ENCODE measurements at places on chromosomes 13 and 19.

GRCh38 chr19:35085947-35086346 is 29.7 kb upstream of the FXYD3 start:
- no peak overlapping the region for H3K27ac ChIP-seq
- H3K27me3 ChIP-seq = peaks cover 4% of the 10 kb centered on the region
- DNase-seq = no peak
- H3K4me1 ChIP-seq = peaks cover 4% of the 10 kb centered on the region

- no peaks in the 10 kb centered on the region for H3K27me3 ChIP-seq
- no peak overlapping the region for H3K27ac ChIP-seq
- DNase-seq = no peak
- H3K4me3 ChIP-seq = no peak overlapping the region
- peaks cover 53% of the 10 kb centered on the region for H3K4me1 ChIP-seq
Measured at GRCh38 chr13:28653111-28653510, 5.8 kb upstream of the POMP start.

DNA sequence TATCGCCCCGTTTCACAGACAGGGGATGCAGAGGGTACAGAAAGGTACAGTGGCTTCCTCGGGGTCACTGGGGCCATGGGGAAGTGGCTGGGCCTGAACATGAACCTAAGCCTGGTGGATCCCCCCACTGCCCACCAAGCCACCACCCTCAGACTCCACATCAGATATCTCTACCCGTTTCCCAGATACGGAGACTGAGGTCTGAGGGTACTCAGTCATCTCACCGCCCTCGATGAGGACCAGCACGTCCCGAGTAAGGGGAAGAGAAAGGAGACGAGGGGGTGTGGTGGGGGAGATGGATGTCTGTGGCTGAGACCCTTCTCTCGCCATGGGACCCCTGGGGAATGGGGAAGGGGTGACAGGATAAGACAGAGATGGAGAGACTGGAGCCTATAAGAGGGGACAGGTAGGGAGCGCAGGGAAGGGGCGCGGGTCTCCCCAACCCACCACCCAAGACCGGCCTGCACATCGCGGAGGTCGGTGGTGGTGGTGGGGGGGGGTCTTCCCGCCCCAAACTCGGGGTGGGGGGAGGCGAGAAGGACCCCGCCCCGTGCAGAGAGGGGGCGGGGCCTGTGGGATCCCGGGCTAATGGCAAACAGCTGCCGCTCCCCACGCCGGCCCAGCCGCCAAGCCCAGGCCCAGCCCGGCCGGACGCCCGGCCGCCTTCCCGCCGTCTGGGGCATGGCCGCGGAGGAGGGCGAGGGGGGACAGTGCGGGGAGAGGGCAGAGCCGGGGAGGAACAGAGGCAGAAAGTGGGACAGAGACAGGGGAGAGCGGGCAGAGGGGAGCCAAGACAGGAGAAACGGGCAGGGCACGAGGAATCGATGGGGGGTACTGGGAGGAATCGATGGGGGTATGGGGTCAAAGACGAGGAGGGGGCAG is 698 bp downstream of the KANK2 start:
- H3K36me3 ChIP-seq = no peaks in the 10 kb centered on the region
- no peak overlapping the region for H3K27ac ChIP-seq
- DNase-seq = no peak
- H3K4me1 ChIP-seq = peaks cover 7% of the 10 kb centered on the region
- peaks cover 11% of the 10 kb centered on the region for H3K27me3 ChIP-seq

- DNase-seq = peak; percentile 55
- peak overlapping the region; percentile 39 for H3K4me3 ChIP-seq
- H3K36me3 ChIP-seq = peaks cover 21% of the 10 kb centered on the region
- peak overlapping the region; percentile 78 for H3K27ac ChIP-seq
- H3K27me3 ChIP-seq = peaks cover 8% of the 10 kb centered on the region
Measured at GRCh38 chr13:110965038-110965754, 50.3 kb upstream of the ANKRD10 start.

- H3K27me3 ChIP-seq = peaks cover 35% of the 10 kb centered on the region
- H3K4me1 ChIP-seq = peaks cover 6% of the 10 kb centered on the region
- no peak overlapping the region for H3K27ac ChIP-seq
Measured at GRCh38 chr19:19262190-19263057, 10.7 kb downstream of the TM6SF2 start.

- H3K4me1 ChIP-seq = peaks cover 22% of the 10 kb centered on the region
- peaks cover 3% of the 10 kb centered on the region for H3K36me3 ChIP-seq
- no peak overlapping the region for H3K27ac ChIP-seq
- peak overlapping the region; percentile 56 for H3K4me3 ChIP-seq
- DNase-seq = peak; percentile 76
Measured at GRCh38 chr13:52850396-52851136, 2.1 kb upstream of the PCDH8 start.

GRCh38 chr13:98157188-98157587 is 14.3 kb downstream of the FARP1 start:
- no peak for DNase-seq
- no peak overlapping the region for H3K4me3 ChIP-seq
- H3K4me1 ChIP-seq = no peaks in the 10 kb centered on the region
- H3K27ac ChIP-seq = no peak overlapping the region

Measured in activated CD4-positive, alpha-beta T cell treated with anti-CD3 and anti-CD28 coated beads for 36 hours (primary cell).